ENCODE measurements at places on chromosomes 11 and 22.
A peak's percentile ranks its signal among the peaks of the same experiment; 100 is the strongest.

DNA sequence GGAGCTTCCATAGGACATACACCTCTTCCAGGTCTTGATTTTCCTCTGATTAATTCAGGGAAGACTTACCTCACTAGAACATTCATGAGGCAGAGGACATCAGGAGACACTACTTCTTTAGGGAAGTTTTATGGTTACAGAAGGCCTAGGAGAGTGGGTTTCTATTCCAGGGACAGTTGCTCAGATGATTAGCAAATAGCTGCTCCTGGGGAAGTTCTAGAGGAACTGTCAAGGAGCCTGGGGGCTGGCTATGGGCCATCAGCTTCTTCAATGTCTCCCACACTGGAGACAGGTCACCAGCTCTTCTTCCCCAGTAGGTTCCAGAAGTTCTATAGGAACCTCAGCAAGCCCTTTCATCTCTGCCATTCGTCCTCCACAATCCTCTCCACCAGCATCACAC, 11.5 kb upstream of the OR10A5 start:
- no peak for DNase-seq

GRCh38 chr11:67345920-67346819, 7.2 kb downstream of the POLD4 start:
- no peak for DNase-seq

- peak; percentile 34 for DNase-seq
Observed at GRCh38 chr11:116930177-116930576, 92.8 kb upstream of the APOA1 start.

GRCh38 chr11:26332572-26332915, 614 bp downstream of the ANO3 start:
- DNase-seq, result no peak

DNA sequence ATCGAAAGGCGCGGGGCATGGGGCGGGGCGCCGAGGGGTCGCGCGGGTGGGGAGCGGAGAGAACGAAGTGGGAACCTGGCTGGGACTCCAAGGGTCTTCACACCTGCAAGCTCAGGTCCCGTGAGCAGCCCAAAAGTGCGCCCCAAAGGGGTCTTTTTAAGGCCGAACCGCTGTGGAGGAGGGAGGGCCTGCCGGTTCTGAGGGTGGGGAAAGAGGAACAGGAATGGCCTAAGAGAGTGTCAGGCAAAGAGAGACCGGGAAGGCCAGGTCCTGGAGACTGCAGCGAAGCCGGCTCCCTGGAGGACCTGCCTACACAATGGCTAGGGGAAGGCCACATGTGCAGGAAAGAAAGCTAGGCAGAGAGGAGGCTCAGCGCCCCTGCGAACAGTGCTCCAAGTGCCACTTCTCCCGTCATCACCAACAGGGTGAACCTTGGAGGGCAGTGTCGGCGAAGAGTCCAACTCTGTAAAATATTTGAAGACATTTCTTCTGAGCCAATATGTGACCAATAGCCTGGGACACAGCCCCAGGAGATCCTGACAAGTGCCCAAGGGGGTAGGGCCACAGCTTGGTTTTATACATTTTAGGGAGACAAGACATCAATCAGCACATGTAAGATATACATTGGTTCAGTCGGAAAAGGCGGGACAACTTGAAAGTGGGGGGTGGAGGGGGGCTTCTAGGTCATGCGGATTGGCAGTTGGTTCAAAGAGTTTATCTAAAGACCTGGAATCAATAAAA, 710 bp upstream of the DGCR2 start:
- no peak for DNase-seq

GRCh38 chr11:133082841-133083488, 449.3 kb downstream of the OPCML start:
- DNase-seq, result peak; percentile 33

DNA sequence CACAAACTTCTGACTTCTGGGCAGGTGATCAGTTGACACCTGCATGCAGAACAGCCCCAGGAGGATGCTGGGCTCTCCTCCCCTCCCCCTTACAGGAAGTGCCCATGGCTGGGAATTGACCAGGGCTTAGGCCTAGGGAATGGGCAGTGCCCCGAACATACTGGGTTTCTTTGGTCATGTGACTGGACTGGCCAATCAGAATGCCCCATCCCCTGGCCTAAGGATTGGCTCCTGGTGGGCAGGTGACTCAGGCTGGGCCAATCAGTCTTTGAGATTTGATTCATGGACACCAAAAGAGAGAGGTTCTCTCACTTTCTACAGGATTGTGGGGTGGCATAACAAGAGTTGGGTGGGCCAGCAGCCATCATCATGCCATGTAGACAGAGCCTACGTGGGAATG, 37.1 kb downstream of the MCM5 start:
- no peak for DNase-seq

DNA sequence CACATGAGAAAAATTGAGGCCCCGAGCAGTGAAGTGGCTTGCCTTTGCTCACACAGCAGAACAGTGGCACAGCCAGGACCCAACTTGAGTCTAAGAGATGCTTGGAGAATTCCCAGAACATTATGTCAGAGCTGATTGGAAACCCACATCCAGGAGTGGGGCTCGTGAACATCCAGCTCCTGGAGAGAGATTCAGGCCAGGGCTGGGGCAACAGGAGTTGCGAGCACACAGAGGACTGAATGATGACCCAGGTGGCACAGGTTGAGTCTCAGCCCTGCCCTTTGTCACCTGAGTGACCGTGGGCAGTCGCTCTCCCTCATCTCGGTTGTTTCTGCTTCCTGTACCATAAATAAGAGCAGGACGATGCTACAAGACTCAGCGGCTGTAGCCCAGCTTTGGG, 102.6 kb downstream of the MYO18B start:
- no peak for DNase-seq
